ENCODE measurements at places on chromosomes 4 and X.

DNA sequence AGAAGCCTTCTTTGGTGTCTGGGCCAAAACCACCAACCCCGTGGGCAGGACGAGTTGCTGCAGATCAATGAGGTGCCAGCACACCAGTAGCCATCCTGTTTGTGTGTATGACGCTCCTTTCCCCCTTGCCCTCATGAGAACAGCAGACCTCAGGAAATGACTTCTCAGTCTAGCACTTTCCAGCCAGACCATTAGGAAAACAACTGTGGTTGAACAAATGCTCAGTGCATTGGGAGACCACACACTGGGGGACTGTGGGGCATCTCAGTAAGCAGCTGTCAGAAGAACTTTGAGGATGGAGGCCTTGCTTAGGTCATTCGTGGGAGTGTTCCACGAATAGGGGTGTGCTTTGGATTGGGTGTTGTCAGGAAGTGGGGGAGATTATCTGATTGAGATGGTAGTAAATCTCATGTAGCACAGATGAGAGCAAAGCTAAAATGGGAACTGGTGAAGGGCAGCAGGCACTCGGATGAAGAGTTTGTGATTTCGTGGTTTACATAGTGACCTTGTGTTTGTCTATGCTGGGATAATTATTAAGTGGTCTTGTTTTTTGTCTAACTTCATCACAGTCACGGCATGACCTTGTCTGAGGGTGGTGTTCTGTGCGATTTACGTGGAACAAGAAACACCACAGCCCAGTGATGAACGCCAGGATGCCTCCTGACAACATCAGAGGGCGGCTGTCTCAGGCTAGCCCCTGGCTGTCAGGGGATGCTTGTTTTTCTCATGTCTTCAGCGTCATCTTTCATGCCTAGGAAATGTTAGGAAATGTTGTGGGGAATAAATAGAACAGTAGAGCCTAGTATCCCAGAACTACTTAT lies 70.1 kb downstream of the USP46 start:
- DNase-seq, result no peak

GRCh38 chr4:35525192-35525978 lies 718.9 kb downstream of the ARAP2 start:
- peak; percentile 32 for DNase-seq

DNA sequence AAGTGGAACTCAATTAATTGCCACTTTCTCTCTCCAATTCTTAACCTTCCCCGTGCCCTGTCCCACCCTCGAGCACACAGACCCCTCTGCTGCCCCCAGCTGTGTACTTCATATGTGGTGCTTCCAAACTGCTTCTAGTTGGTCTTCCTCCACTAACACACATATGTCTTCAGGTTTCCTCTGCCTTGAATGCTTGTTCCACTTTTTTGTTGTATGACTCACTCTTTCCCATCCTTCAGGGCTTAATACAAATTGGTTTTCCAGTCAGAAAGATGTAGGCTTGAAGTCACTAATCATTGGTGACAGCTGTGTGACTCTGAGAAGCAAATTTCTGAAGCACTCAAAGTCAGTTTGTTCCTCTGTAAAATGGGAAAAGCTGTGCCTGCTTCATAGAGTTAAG lies 30.6 kb downstream of the TRIM2 start:
- no peak for DNase-seq

DNA sequence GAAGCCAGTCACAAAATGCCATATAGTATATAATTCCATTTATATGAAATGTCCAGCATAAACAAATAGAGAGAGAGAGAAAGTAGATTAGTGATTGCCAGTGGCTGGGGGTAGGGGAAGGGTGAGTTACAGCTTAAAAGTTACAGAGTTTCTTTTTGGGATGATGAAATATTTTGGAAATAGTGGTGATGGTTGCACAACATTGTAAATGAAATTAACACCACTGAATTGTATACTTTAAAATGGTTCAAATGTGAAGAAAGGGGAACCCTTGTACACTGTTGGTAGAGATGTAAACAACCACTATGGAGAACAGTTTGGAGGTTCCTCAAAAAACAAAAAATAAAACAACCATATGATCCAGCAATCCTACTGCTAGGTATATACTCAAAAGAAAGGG lies 131.2 kb upstream of the GPC4 start:
- no peak for DNase-seq

DNA sequence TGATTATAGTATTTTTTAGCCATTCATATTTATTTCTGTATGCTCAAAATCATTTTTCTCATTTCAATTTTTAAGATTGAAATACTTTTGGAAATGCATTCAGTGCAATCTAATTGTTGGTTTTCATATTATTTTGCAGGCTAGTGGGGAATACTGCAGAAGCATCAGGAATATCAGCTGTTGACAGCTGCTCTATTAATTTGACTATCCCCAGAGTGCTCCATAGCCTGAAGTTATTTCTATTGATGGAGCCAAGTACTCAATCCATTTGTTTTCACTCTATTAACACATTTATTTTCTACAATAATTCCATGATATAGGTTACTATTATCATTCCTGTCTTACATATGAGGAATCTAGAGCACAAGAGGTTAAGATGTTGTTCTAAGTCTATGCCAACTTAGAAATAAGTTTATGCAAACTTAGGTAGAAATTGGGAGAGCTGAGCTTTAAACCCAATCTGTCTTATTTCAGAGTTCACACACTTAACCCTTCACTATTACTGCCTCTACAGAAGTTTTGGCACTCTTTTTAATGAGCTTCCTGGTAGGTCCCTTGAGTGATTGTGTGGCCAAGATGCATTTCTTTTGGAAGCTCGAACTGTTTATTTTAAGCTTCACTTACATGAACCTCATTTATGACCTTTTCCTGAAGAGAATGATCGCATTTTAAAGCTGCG lies 65.6 kb upstream of the PCDH18 start:
- no peak for DNase-seq

- DNase-seq, result no peak
Observed at GRCh38 chr4:128241425-128241913, 46.1 kb downstream of the PGRMC2 start.

DNA sequence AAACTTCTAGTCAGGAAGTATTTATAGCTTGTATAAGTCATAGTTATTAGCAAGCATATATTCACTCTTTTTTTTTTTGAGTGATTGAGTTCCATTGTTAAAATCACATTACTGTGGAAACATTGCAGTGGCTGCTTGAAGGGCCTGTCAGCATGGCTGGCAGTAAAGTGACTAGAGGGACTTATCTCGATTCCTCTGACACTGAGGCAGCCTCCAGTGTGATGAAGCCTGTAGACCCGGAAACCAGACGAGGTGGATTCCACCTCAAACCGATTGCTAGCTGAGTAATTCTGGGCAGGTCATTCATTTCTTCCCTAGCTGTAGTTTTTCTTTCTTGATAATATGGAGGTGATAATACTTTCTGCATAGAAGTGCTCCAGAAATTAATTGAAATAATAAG lies 4.7 kb downstream of the FAM149A start:
- DNase-seq, result peak; percentile 9

GRCh38 chrX:69031181-69031580 lies 134.1 kb downstream of the PJA1 start:
- no peak for DNase-seq

DNA sequence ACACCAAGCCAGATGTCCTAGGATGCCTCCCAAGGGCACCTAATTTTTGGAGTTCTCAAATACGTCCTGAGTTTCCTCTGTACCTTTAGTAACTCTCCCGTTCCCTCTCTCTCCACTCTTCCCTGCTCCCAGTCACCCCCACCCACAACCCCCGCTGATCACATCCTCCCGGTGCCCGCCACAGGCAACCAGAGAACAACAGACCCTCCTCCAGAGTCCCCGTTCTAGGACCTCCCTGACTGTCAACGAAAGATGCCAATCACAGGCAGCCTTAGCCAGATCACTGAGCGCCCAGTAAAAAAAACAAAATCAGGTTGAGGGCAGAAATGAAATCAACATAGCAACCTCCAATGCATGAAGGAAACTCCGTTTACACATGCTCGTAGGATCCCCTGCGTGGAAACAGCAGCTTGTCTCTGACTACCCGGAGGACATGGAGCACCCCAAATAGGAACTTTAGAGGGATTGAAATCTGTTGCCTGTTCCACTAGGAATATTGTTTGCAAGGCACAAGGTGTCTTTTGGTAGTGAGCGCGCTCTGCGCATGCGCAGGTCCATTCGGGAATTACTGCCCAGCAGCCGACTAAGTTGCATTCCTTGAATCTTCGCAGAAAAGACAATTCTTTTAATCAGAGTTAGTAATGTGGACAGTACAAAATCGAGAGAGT lies at the start of gene GABRB1:
GABRB1 (plus strand) TSS at position 557 of the 668 bp plus-strand sequence.
- peak; percentile 2 for DNase-seq

GRCh38 chrX:134676436-134676835 lies 18.2 kb upstream of the PLAC1 start:
- DNase-seq, result no peak

GRCh38 chrX:108811891-108812290 lies 75.5 kb upstream of the IRS4 start:
- no peak for DNase-seq

- no peak for DNase-seq
Observed at GRCh38 chrX:123464709-123465108, 268.1 kb downstream of the THOC2 start.

GRCh38 chr4:3673716-3674478 lies 92.3 kb upstream of the ADRA2C start:
- no peak for DNase-seq

- DNase-seq, result no peak
Observed at GRCh38 chr4:40337523-40337922, 2.4 kb downstream of the CHRNA9 start.

All from GM12865 (cell line).